Endothelial cell (in vitro differentiated cells): ENCODE measurements at places on chromosomes 6 and 20.

DNA sequence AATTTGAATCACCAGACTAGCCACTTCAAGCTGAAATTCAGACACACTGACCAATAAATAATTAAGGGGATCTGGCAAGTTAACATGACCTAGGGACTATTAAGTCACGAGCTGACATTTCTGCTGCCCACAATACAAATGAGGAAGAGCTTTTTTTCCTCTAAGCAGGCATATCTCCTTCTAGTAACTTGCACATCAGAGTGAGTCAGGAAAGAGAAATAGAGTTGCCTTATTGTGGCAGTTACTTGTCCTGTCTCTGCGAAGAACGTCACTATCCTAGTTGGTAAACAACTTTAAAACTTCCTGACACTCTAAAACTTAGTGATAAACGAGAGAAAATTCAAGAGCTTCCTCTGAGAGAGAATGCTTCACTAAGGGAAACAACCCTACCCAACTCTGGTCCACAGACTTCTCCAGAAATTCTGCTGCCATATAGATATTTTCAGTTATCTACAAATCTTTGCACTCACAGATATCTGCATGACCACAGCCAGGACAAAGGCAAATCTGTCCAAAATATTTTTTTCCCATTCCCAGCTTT is 4.2 kb downstream of the PLA2G7 start:
- DNase-seq, result no peak

GRCh38 chr6:141700819-141701218 is 431.9 kb upstream of the GJE1 start:
- no peak for DNase-seq

GRCh38 chr20:62206388-62206775 is 13.7 kb downstream of the HRH3 start:
- DNase-seq, result no peak

DNA sequence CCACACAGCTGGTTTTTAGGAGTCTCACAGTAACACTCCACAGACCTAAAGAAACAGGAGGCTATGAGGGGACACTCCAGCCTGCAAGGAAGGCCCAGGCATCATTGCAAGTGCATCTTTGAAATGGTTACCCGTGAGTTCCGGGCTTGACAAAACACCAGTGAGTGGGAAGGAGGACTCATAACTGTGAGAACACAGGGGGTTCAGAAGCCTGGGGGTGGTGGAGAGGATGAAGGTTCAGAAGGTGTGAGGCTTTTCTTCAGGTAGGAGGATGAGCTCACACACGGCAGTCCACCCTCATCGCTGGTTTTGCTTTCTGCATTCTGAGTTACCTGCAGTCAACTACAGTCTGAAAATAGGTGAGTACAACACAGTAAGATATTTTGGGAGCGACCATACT is 39.9 kb downstream of the MAP7 start:
- no peak for DNase-seq

GRCh38 chr6:82353848-82354247 is 9.8 kb upstream of the TPBG start:
- no peak for DNase-seq

DNA sequence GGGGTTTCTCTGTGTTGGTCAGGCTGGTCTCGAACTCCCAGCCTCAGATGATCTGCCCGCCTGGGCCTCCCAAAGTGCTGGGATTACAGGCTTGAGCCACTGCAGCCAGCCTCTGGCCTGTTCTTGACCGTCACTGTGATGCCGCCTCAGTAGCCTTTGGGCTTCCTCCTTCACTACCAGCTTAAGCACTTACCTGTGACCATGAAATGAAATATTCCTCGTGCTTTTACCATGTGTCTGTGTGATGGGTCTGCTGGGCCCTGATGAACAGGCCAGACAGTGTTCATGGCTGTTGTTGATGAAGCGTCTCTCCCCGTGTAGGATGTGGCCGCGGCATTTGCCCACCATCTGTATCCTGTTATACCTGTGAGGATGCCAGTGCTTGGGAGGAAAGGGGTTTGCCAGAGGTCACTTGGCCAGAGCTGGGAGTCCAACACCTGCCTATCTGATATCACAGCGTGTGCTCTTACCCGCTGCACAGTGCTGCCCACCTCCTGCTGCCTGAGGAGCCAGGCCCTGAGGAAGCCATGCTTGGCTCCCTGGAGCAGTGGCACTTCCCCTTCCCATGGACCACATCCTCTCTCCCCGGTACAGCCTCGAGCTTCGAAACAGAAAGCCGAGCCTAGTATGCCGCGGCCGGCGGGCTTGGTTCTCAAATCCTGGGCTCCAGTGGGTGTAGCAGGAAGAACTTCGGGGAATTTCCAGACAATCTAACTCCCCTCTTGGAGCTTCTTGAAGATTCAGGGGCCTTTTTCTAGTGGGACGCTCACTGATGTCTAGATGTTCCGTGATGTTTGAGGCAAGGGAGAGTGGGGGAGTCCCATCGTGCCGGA is 167.9 kb downstream of the ZDHHC14 start:
- no peak for DNase-seq

DNA sequence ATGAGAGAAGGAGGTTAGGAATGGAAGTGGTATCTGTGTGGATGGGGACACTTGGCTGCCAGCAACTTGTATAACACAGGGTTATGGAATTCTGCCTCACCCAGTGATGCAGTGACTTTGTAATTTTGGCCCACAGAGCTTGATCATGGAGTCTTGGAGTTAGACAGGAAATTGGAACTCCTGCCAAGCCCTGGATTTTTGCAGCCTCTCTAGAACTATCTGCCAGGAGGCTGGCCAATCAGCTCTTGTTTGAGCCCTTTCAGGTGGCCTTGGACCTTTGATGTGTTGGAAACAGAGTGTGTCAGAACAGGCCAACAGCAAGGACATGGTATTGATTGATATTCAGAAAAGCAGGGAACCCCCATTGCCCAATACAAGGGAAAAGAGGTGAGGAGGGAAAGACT is 157.7 kb upstream of the GGTLC1 start:
- no peak for DNase-seq

GRCh38 chr6:85662251-85662650 is 19.6 kb upstream of the SYNCRIP start:
- no peak for DNase-seq

GRCh38 chr6:125945378-125946141 is 11.0 kb upstream of the HINT3 start:
- no peak for DNase-seq
